ENCODE measurements at places on chromosomes 5 and 9. TPM values are rescaled to one million over a fixed set of nuclear protein-coding genes. Genes with fewer than 3 reads are reported as not detected.

SLC22A5 gene
- 1.7 TPM for total RNA-seq

IL13 gene
- not detected for total RNA-seq

FAM174A gene
- 17.8 TPM for total RNA-seq

PARP8 gene
- 0.27 TPM for total RNA-seq

CFAP90 gene
- not detected for total RNA-seq

FOXD4L3 gene
- not detected for total RNA-seq

PCDHB7 gene
- 0.45 TPM for total RNA-seq

NCBP1 gene
- 48.0 TPM for total RNA-seq
